ENCODE measurements at places on chromosomes 5 and 9.

DNA sequence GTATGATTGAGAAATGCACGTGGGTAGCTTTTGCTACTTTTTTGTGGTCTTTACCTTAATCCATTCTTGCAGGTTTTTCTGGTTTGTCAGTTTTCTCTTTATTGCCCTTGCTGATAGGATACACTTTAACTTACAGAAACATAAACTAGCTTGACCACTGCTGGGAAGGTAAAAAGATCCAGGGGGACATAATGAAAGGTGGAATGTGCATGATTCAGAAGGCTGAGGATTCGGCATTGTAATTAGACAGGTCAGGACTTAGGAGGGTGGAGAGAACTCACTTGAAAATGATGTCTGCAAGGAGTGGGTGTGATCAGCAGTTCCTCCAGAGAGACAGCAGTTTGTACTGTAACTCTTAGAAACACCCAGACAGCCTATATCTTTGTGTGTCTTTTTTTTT is 19.8 kb upstream of the TXNDC8 start:
- no peak for DNase-seq

GRCh38 chr9:124355941-124356744 is 59.1 kb downstream of the PSMB7 start:
- DNase-seq = no peak

GRCh38 chr9:14752271-14752670 is 29.7 kb upstream of the CER1 start:
- DNase-seq = peak; percentile 71

- DNase-seq = no peak
Measured at GRCh38 chr5:11906497-11906896, 2.3 kb upstream of the CTNND2 start.

- DNase-seq = no peak
Measured at GRCh38 chr5:40080191-40080590, 599.5 kb upstream of the PTGER4 start.

DNA sequence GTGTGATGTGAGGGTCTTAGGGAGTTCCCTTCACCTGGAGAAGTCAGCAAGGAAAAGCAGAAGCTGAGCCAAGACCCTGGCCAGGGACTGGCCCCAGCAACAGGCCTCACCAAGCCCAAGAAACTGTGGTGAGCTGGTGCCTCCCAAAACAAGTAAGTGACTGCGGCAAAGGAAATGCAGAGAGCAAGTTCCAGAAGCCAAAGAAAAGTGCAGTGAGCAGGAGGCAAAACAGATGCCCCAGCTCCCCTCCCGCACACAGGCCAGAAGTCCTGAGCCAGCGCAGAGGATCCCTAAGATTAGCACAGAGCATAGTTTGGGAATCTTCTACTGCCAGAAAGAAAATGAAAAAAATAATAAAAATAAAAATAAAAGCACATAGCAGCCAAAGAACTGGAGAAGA is 13.2 kb downstream of the MED27 start:
- DNase-seq = no peak

DNA sequence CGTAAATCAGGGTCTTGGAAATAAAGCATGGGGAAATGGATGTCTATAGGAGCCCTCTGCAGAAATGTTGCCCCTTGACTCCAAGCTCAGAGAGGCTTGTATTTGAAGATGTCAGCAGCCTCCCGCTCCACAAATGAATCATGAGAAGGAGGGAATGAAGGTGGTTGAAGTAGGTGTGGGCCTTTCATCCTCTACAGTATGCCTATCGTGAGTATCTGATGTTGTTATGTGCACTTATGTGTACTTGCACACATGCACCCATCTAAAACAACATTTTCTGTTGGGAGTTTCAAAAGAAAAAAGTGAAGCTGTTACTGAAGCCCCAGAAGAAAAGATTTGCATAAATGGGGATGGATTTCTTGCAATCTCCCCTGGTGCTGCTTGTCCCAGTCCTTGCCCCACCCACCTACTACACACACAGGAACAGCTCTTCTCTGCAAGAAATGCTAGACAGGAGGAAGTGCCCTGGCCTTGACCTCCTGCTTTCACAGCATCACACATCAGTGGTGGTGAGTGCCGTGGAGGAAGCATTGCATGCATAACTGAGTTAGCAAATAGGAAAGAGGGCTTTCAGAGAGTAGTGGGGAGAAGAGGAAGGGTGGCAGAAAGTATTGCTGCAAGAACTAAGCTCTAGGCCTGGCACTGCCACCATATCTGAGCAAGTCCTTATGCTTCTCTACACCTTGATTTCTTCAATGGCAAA is 156.1 kb downstream of the SNX18 start:
- DNase-seq = no peak

DNA sequence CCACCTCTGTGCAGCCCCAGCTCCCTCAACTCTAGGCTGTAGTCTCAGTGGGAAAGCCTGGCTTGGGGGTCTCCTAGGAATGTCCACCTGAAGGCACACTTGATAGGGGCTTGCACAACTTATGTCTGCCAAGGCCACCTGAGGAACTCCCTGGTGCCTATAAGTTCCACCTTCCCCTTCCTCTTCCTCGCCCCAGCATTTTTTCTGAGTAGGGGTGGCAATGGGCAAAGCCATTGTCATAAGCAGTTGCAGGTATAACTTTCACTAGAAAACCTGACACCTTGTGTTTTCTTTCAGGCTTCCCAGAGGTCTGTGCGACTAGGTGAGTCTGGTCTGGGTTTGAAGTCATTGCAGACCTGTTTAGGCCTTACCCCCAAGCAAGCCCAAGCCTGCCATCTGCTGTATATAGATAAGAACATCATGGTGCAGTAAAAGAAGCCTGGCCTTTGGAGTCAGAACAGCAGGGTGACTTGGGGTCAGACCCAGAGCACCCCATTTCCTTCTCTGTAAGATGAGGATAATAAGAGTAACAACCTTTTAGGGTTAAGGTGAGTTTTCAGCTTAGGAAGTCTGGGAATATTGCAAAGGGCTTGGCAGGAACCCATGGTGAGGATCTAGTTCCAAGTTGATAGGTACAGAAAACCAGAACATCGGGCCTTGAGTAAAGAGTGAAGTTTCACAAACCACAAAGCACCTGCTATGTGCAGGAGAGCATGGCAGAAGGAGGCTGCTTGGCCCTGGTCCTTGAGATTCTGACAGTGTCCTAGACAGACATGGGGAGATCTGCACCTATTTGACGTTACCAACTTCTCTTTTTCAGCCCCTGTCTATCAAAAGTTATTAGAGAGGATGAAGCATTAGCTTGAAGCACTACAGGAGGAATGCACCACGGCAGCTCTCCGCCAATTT is 33.8 kb downstream of the TGFBI start:
- peak; percentile 22 for DNase-seq

DNA sequence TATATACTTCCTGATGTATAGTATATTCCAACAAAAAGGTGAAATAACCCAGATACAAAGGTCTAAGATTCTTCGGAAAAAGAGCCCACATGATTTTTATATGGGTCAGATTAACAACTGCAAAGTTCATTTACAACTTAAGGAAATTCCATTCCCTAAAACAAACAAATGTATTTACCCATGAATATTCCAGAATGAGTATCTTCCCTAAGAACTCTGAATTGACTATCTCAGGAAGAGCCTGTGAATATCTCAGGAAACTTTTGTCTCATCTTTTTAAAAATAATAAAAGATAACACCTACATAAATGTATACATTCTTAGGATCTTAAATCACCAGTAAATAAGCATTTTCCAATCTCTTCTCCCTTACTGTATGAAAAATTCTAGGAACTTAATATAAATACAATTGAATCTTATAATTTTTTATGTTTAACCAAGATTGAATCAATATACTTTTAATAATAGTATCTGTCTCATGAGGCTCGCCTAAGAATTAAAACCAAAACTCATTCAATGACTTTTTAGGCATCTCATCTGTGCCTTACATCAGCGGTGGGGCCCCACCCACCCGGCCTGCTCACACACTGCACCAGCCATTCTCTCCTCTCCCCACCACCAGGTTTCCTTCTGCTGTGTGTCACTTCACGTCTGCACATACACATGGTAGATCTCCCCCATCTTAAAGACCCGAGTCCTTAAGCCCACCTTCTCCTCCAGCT is 78.1 kb downstream of the RAPGEF1 start:
- DNase-seq = no peak

GRCh38 chr5:57692582-57693487 is 210.2 kb upstream of the ACTBL2 start:
- no peak for DNase-seq

DNA sequence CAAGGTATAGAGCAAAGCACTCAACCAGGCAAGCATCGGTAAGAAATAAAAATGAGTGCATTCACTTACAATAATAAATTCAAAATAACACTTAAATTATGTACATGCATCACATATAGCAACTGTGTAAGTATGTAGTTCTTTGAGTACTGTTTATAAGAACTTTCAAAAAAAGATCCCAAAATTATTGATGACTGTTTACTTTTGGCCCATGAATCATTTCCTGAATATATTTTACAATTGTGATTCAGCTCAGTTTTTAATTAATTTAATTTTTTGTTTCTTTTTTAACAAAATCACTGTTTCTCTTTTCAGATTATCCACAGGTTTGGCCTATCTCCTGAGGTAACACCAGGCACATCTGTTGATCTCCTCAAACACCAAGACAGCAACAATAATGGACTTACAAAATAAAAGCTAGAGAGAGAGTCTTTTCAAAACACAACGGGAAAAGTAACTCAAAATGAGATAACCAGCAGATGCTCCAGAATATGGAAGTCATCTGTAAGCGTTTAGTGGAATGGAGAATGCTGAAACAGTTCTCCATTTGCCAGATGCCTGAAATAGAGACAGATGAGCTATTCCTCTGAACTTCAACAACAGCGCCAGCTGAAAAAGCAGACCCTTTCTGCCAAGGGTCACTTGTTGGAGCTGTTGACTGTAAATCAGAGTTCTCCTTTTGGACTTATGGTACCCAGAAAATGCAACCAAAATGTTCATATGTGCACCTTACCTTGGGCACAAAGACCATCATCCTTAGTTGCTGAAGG is 348.6 kb upstream of the RGMB start:
- DNase-seq = no peak

DNA sequence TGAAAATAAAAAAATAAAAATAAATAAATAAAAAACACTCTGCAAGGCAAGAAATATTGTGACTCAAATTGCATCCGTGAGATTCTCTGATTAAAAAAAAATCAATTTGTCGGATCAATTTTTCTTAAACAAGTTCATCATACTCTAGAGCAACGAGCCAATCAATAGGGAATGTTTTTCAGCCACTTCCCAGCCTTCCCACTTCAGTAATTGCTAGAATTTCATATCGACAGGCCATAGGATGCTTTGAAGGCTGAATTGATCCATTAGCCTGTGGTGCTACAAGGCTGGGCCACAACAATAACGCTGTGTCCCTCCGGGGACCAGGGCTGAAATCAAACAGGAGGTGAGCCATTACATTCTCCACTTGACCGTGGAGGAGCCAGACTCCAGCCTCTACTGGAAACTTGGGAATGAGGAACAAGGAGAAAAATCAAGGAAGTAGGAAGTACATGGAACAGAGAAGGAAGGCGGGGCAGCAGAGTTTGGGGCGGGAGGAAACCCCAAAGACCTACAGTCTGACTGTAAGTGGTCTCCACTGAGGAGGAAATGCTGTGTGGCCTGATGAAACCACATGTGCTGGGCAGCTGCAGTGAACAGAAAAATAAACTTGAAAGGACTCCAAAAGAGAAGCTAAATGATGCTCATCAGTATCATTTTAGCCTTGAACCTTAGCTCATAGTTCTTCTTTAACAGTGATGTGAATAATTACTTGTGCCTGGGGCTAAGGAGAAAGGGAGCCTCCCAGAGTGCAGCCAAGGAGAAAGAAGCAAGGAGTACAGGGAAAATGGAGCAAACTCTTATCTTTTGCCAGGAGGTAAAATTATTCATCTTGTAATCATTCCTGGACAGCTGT is 308.6 kb downstream of the TLE1 start:
- DNase-seq = no peak

DNA sequence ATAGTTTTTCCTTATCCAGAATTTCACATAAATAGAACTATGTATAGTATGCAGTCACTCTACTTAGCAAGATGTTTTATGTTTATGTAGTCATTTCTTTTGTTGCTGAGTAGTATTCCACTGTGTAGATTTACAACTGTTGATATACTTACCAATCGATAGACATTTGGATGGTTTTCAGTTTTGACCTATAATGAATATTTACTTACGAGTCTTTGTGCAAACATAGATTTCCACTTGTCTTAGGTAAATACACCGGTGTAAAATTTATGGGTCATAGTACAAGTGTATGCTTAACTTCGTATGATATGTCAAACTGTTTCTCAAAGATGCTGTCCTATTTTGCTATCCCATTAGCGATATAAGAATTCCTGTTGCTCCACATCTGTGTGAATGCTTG is 19.7 kb upstream of the OR2K2 start:
- DNase-seq = peak; percentile 43

DNA sequence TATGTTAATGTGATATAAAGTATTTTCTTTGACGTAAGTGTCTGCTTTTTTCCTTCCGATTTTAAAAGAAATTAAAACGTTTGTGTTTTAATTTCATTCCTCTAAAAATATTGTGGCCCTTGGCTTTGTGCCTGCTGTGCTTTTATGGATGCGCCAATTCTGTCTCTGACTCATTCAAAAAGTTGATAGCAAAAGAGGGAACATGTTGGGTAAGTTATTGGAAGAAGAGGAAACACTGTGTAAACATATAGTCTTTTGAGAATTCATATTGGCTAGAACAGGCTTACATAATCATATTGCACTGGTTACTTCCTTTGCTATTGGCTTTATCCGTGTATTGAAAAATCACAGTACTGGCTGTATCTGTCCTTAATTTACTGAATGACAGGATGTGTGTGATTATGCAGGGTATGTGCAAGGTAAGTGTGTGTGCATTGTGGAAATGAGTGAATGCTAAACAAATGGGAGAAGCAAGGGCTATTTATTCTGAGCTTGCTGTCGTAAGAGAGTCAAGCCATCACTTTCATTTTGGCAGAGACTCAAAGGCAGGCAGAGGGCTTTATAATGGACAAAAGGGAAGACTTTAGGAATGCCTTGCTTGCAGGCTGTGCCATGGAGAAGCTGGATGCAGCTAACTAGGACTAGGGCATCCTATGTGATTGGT is 67.8 kb downstream of the SGCD start:
- DNase-seq = no peak

DNA sequence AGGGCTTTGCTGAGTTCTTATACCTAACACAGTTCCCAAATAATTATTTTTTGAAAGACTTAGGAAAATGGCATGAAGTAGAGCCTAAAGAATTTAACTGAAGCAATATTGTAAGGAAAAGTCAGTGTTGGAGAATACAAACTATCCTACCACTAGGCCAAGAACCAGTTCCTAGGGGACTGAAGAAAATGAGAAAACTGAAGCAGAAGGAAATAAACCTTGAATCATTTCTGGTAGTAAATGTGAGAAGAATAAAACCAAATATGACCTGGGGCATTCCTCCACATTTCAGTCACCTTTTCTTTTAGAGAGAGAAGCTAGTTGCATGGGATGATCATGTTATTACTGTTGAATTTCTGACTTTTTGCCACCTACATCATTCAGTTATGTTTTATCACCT is 1393.9 kb upstream of the C9orf72 start:
- no peak for DNase-seq

- DNase-seq = no peak
Measured at GRCh38 chr5:116358911-116359418, 215.7 kb downstream of the SEMA6A start.

- DNase-seq = no peak
Measured at GRCh38 chr9:93949694-93950449, 5.3 kb downstream of the BARX1 start.

- no peak for DNase-seq
Measured at GRCh38 chr9:69392826-69393225, 67.8 kb downstream of the ENTREP1 start.

All from NCI-H1105 treated with DMSO at 0.1 percent for 48 hours (cell line).